ENCODE measurements at places on chromosomes 6 and 20.

DNA sequence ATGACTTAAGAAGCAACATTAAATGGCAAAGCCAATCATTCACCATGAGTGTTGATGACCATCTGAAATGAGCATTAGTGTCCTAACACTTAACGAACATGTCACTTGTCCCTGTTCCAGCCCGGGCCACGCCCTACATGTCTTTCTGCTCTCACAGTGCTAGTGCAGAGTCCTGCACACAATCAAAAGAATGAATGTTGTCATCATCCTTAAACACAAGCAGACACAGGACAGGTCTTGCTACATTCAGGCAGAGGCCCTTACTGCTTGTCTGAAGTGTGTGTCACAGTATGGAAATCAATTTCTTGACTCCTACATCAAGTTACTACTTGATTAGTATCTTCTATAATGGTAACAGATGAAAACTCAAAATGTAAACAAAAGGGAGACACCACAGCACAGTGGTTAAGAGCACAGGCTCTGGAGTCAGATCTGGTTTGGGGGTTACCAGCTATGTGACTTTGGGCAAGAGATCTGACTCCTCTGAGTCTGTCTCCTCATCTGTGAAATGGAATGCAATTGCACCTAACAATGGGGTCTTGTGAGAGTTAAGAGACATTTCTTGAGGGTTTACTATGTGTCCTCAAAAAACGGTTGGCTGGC is 17.4 kb downstream of the UBE2V1 start:
- no peak for DNase-seq

GRCh38 chr6:160427312-160428068 is 79.3 kb downstream of the SLC22A3 start:
- DNase-seq, result no peak

DNA sequence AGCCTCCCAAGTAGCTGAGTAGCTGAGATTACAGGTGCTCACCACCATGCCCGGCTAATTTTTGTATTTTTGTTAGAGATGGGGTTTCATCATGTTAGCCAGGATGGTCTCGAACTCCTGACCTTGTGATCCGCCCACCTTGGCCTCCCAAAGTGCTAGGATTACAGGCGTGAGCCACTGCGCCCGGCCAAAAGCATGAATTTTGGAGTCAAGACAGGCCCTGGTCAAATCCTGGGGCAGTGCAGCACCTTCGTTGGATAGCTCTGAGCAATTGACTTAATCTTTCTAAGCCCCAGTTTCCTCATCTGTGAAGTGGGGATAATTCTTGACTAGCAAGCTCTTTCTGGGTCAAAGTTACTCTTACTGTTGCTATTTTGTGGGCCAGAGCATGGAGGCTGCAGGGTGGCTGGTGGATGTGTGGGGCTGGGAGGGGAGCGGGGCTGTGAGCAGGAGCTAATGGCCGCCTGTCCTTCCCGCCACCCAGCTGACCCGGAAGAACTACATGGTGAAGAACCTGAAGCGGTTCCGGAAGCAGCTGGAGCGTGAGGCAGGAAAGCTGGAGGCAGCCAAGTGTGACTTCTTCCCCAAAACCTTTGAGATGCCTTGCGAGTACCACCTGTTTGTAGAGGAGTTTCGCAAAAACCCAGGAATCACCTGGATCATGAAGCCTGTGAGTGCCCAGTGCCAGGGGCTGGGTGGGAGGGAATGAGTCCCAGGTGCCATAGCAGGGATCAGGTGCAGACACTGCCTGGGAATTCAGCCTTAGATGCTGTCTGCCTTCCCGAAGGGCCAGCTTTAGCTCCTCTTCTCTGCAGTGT is 39.0 kb downstream of the TTLL9 start:
- no peak for DNase-seq

DNA sequence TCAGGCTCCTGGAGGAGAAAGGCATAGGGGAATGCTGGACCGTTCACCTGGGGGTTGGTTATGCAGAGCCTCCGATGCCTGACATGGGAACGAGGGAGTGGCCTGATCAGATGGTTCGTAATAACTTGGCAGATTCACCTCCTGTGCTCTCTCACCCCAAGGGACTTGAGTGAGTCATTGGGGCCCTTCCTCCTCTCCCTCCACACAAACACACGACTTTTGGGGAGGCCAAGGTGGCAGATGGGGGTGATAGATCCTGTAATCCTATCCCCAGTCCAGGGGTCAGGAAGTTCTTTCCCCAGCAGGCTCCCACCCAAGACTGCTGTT is 45.6 kb upstream of the ARFGEF2 start:
- DNase-seq, result no peak

DNA sequence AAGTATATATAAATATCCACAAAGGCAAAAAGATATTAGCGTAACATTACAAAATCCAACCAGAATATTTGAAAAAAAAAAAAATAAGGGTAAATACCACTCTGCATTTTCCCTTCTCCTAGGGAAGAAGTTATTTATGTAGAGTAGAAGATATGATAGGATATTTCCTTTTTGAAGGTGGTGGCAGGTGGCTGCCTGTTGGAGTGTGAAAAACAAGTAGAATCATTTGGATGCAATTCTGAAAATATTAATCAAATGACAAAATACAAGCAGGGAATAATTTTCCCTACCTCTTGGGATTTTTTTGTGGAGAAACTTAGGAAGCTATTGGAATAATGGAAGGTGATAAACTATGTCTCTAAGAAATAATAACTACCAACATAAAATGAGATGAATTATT is 62.5 kb upstream of the OGFRL1 start:
- no peak for DNase-seq

DNA sequence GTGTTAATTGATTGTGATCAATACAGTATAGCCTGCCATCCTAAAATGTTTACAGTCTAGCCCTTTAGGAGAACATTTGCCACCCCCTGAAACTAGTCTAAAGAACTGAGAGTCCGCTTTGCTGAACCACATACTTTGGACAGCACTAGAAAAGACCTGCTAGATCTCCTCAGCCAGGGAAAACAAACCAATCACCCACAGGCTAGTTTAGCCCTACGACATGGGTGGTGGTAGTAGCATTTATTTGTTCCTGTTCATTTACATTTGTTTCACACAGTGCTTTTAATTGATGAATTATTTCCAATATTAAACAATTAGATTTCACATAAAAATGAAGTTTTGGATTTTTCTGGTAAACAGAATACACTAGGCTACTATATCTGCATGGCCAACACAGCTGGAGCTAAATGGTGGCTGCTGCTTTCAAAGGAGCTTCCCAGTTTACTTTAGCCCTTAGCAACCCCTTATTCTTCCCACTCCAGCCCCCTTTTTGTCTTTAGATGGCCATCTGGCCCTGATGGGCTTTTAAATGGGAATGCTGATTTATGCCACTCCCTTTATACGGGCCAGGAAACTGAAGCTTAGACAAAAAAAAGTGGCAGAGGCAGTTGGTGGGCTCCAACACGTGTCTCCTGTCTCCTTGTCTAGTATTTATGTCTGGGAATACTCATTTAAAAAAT is 72.4 kb downstream of the ADGRG6 start:
- DNase-seq, result no peak

GRCh38 chr6:121158438-121158837 is 175.8 kb downstream of the TBC1D32 start:
- DNase-seq, result no peak

- no peak for DNase-seq
Measured at GRCh38 chr6:74420221-74420620, 724.2 kb downstream of the CD109 start.

- no peak for DNase-seq
Measured at GRCh38 chr6:16305788-16306187, 67.4 kb downstream of the GMPR start.

GRCh38 chr6:163085861-163086623 is 328.5 kb upstream of the QKI start:
- no peak for DNase-seq

- DNase-seq, result no peak
Measured at GRCh38 chr20:23120936-23121750, 35.0 kb upstream of the CD93 start.

GRCh38 chr6:22222469-22222868 is 74.4 kb downstream of the PRL start:
- no peak for DNase-seq

- no peak for DNase-seq
Measured at GRCh38 chr6:37648465-37649330, 49.0 kb downstream of the MDGA1 start.

- DNase-seq, result no peak
Measured at GRCh38 chr6:7200598-7201443, 93.1 kb downstream of the RREB1 start.

DNA sequence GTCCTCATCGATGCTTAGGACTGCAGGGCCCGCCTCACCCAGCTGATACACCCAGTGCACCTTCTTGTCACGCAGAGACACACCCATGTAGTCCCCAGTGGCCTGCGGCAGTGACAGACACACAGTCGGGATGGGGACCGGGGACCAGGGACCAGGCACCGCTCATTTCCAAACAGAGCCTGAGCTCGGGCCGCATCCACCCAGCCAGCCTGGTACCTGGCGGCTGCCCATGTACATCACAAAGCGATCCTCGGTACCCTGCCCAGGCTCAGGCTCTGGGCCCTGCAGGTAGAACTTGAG is 11.5 kb downstream of the ADRM1 start:
- no peak for DNase-seq

- no peak for DNase-seq
Measured at GRCh38 chr6:110277100-110277665, 81.0 kb downstream of the METTL24 start.

- no peak for DNase-seq
Measured at GRCh38 chr6:38213251-38213658, 393.7 kb downstream of the ZFAND3 start.

- DNase-seq, result no peak
Measured at GRCh38 chr20:53910351-53911002, 159.9 kb downstream of the BCAS1 start.

DNA sequence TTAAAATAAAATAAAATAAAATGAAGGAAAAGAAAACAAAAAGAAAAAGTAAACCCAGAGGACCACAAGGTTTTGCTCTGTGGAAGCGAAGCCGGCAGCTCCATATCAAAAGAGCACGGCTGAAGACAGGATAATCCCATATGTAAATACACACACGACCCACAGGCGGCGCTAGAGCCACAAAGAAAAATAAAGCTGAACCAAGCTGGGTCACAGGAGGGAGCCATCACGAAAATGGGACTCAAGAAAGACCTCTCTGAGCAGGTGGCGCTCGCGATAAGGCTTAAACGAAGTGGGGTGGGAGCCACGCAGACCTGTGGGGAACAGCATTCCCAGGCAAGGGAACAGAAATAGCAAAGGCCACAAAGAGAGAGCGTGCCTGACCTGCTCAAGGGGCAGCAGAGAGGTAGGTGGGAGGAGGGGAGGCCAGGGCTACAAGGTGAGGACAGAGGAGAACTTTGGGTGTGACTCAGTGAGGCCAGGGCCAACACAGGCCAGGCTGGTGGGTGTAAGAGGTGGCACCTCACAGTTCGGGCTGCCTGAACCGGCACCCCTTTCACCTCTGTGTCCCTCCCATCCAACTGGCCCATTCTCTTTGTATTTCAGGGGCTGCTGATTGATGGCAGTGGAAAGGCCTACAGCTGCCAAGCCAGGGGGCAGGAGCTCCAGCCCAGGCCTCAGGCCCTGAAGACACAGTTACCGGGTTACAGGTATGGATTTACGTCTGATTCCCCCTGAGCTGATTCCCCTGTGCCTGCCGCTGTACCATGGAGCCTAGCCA is 26.0 kb downstream of the PTGIS start:
- DNase-seq, result peak; percentile 9

DNA sequence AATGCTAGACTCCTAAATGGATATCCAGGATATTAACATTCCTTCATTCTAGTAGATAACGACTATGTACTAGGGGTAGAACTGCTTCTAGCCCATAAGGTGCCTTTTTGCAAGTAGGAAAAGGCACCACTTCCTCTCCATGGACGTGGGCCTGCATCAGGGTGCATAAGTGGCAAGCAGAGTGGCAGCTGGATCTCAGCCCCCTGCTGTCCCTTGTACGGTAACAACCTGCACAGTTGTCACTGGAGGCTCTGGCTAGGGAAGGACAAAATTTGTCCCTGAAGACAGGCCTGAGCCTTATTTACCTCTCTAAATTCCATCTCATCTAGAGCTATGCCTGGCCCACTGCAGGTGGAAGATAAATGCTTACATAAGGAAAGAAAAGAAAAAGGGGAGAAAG is 42.5 kb upstream of the SAYSD1 start:
- no peak for DNase-seq

DNA sequence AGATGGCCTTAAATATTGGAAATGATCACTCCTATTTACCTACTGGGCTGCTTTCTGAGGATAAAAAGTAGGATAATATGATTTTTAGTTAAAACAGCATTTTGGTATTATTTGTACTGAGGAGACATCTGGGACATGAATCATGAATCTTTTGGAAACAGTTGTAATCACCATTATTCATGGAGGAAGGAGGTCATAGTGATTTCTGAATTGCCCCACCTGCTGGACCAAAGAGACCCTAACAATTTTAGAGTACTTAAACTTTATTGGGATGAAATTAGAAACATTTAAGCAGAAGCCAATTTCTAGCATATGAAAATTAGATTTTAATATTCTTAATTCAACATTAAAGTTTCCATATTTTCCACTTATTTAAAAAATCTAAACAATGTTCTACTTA is 108.4 kb upstream of the SIM1 start:
- no peak for DNase-seq

- no peak for DNase-seq
Measured at GRCh38 chr6:64483956-64484499, 848.4 kb downstream of the PHF3 start.

DNA sequence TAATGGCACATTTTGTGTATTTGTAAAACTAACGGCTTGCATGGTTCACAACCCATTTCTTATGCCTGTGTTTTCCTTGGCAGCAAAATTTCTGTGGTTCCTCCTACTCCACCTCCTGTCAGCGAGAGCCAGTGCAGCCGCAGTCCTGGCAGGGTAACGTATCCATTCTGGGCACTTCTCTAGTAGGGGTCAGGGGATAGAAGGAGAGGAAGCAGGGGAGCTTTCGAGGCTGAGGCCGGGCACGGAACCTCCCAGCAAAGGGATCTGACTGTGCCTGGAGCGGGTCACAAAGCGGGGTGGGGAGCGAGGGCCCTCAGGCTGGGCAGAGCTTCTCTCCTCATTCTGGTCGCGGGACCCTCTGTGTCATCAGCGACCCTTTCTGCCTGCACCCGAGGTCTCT is 58.4 kb downstream of the SYTL3 start:
- DNase-seq, result no peak

GRCh38 chr20:31835977-31836852 is 9.2 kb downstream of the FOXS1 start:
- DNase-seq, result no peak

DNA sequence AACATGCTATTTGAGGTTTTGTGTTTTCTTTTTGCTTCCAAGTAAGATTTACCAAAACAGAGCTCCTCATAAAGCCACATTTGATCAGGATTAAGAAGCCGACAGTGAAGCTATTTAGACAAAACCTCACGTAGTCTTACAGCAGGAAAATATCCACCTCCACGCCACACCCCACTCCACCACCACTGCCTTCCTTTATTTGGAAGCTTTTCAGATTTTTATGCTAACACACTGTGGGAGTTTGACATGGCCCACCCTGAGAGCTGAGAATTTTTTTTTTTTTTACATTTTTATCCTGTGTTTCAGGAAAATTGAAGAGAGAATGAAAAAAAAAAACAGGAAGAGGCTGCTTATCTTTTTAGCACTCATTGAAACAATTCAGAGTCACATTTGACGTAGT is 104.8 kb upstream of the MC3R start:
- DNase-seq, result no peak
